Endodermal cell (in vitro differentiated cells): ENCODE measurements at places on chromosomes 1 and 21. TPM values are rescaled to one million over a fixed set of nuclear protein-coding genes. Genes with fewer than 3 reads are reported as not detected.

GRCh38 chr1:30777904-30778153 lies 20.3 kb upstream of the LAPTM5 start:
- no peak for DNase-seq

Gene MLLT11
- total RNA-seq, result 16.8 to 19.2 TPM (median 18.7 TPM) in 3 replicates

Gene CRYBG2
- 11.7 to 16.5 TPM (median 15.1 TPM) in 3 replicates for total RNA-seq

Gene AK4
- 118 to 331 TPM (median 118 TPM) in 3 replicates for total RNA-seq

DNA sequence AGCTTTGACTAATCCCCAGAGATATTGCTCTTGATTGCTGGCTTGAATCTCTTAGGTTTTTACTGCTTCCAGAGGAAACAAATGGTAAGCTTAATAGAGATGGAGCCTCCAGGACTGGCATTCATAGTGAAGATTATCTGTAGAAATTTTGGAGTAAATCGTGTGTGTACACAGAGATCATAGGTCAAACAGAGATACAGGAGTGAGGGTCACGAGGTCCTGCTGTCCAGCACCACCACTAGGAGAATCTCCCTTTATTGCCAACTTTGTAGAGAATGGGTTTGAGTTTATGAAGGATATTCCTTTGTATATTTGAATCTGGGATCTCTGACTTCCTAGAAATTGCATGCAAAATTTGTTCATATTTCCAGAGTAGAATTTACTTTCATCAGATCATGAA lies 7.8 kb upstream of the SERBP1 start:
- DNase-seq, result no peak
